ENCODE measurements at places on chromosomes 3 and 15.
A peak's percentile ranks its signal among the peaks of the same experiment; 100 is the strongest.

GRCh38 chr3:62876064-62876463 lies 848 bp upstream of the CADPS start:
- DNase-seq, result peak; percentile 42

DNA sequence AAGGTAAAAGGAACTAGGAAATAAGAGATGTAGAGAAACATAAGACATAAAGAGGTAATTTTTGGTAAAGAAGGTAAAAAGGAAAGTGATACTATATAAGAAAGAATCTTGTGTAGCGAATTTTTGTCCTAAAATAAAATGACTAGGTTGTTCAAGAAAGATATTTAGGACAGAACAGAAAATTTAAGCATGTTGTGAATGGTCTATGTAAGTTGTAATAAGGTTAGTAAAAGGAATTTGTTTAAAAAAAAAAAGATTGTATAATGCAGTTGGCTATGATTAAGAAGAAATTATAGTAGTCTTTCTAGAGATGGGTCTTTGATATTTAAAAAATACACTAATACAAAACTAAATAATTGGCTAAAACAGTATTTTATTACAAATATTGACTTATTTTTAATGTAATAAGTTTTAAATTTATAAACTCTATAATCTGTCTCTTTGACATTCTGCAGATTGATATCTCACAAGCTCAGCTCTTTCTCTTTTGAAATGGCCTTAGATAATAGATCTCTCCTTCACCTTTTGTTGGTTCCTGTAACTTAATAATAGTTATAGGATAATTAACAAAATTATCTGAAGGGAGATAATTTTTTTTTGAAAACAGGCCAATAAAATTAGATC lies 3.7 kb upstream of the SLC41A3 start:
- DNase-seq, result no peak

GRCh38 chr15:52113708-52114107 lies 1.1 kb upstream of the BCL2L10 start:
- no peak for DNase-seq

DNA sequence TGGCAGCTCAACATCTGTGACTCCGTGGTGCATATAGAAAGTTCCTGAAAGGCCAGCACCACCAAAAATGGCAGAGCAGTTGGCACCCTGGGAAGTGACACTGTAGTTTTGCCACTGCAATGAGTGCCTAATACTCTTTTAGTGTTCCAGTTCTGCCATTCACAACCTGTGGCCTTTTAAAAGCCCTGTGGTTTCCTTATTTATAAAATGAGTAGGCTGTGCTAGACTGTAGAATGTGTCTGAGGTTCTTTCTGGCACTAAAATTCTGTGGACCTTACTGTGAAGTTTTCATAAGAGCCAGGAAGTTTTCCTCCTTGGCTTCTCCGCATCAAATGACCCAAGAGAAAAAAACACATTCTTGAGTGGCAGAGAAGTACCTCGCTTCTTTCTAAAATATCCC lies 74.1 kb downstream of the MME start:
- no peak for DNase-seq

DNA sequence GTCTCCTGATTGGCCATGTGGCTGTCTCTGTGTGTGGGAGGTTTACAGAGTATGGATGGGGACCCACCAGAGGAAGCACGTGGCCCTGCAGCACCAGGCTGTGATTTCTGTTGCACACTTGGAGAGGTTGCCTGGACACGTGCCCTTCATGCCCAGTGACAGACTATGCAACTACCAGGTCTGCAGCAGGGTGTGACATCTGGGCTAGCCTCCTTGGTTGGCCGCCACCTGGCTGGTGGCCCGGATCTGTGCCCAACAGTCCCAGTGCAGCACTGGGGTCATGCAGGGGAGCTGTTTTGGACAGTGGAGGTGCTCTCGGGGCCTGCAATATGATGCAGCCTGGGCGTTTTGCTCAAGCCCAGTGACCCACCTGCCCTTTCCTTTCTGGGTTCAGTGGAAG lies 212.5 kb downstream of the UBE3A start:
- DNase-seq, result no peak

- no peak for DNase-seq
Measured at GRCh38 chr3:17747890-17748247, 5.4 kb upstream of the TBC1D5 start.

- no peak for DNase-seq
Measured at GRCh38 chr3:189014526-189014925, 157.2 kb upstream of the TPRG1 start.
